Mammary epithelial cell (primary cell): ENCODE measurements at places on chromosomes 4 and X. TPM values are rescaled to one million over a fixed set of nuclear protein-coding genes. Genes with fewer than 3 reads are reported as not detected.

KCTD8 gene
- 0.15 TPM for polyA plus RNA-seq

GYG2 gene
- polyA plus RNA-seq = not detected

SOWAHB gene
- polyA plus RNA-seq = 0.33 TPM

ASMT gene
- not detected for polyA plus RNA-seq

ADH4 gene
- polyA plus RNA-seq = not detected

WDR45 gene
- polyA plus RNA-seq = 61.4 TPM

MAGEA1 gene
- not detected for polyA plus RNA-seq

SULT1E1 gene
- 2.0 TPM for polyA plus RNA-seq

AKAP14 gene
- not detected for polyA plus RNA-seq

PHF8 gene
- polyA plus RNA-seq = 7.3 TPM

UGT2B17 gene
- not detected for polyA plus RNA-seq

EGFL6 gene
- 0.11 TPM for polyA plus RNA-seq

TRIM61 gene
- polyA plus RNA-seq = not detected

PNCK gene
- polyA plus RNA-seq = 0.39 TPM

UBL4A gene
- 36.6 TPM for polyA plus RNA-seq

ESX1 gene
- not detected for polyA plus RNA-seq

CDKL2 gene
- 1.1 TPM for polyA plus RNA-seq

MGAT4D gene
- polyA plus RNA-seq = not detected

SLC7A11 gene
- polyA plus RNA-seq = 18.7 TPM

CRMP1 gene
- 0.03 TPM for polyA plus RNA-seq

EREG gene
- polyA plus RNA-seq = 13.2 TPM

STPG2 gene
- polyA plus RNA-seq = 0.03 TPM

MSANTD1 gene
- polyA plus RNA-seq = 0.05 TPM

MAGED4 gene
- 0.12 TPM for polyA plus RNA-seq

RGN gene
- polyA plus RNA-seq = not detected

KLHL4 gene
- 1.3 TPM for polyA plus RNA-seq

CT47B1 gene
- not detected for polyA plus RNA-seq

NUP54 gene
- 29.6 TPM for polyA plus RNA-seq

PDCL2 gene
- not detected for polyA plus RNA-seq

OCRL gene
- 19.7 TPM for polyA plus RNA-seq

SLC10A7 gene
- 6.0 TPM for polyA plus RNA-seq
